ENCODE measurements at places on chromosomes 1 and 21.

GRCh38 chr21:17858747-17859146, 39.6 kb upstream of the C21orf91 start:
- DNase-seq = no peak

GRCh38 chr1:186736971-186737685, 56.9 kb upstream of the PTGS2 start:
- DNase-seq = no peak

DNA sequence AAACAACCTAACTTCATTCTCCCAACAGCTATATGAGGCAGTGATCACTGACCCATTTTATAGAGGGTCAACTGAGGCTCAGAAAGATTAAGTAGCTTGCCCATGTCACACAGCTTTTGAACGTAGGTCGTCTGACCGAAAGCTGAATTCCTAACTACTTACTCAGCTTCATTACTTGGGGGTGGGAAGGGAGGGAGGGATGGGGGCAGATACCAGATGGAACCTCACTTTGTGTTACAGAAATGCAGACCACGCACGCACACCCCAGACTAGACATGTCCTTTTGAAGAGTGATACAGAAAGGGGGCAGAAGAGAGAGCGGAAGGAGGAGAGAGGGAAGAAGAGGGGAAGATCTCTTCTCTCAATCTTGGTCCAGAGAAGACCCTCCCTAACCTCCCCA, 2.3 kb downstream of the ADGRB2 start:
- DNase-seq = no peak

DNA sequence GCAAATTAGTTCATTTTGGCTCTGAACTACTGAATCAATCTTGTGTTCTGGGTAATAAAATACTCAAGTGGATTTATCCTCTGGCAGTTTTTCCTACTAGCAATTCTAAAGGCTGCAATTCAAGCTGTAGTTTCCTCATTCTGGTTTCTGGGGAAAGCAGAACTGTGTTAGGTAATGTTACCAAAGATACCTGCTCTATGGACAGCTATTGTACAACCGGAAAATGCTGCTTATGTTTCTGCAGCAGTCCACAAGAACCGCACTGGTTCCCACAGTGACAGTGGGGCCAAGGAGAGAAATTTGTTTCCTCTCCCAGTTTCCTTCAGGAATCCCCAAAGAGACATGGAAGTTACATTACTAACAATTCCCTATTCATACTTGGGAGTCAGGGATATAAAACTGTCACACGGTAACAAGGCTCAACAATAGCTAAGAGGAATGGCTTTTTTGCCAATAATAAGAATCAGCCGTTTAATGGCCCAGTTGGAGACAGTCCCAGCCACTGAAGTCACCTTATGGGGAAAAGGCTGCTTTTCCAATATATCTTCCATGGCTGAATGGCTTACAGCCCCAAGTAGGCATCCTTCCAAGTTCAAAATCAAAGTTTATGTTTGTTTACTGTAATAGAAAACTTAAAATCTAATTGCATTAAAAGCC, 52.6 kb downstream of the PCNX2 start:
- DNase-seq = no peak

DNA sequence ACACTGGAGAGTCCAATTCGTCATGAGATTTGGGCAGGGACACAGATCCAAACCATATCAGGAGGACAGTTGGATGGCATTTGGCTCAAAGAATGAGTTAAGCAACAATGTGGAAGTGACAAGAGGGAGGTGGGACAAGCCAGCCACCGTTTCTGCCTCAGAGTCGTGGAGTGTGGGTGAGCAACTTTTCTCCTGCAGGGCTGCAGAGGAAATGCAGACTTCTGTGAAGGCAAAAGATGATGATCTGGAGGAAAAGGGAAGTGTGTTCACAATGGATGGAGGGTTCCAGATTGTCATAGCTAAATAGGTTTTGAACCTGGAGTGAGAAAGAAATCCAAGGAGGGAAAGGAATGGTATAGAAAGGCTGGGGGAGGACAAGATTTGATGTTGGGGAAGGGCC, 16.4 kb upstream of the KANK4 start:
- DNase-seq = no peak

GRCh38 chr21:15054089-15054488, 10.7 kb downstream of the NRIP1 start:
- DNase-seq = no peak

DNA sequence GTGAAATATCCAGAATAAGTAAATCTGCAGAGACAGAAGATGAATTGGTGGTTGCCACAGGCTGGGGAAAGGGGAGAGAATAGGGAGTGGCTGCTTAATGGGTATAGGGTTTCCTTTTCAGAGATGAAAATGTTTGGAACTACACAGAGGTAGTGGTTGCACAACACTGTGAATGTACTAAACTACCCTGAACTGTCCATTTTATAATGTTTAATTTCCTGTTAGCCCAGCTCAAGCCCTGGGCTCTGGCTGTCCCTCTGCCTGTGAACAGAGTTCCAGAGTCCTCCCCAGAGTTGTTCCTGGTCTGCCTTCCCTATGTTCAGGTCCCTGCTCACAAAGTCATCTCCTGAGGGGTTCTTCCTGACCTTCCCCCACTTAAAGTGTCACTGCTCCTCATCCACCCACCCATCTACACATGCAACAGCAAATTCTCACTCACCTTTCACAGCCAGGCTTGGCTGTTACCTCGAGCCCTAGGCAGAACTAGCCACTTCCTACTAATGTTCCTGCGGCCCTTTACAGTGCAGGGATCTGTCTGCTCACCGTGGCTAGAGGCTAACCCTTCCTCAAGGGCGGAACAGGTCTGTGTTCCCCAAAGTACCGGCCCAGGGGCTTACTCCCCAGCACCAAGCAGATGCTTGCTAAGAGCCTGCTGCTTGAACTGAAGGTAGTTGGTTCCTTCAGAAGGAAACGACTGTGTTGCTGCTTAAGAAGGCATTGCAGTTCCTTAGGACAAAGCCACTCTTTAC, 22.4 kb downstream of the DHCR24 start:
- DNase-seq = no peak

DNA sequence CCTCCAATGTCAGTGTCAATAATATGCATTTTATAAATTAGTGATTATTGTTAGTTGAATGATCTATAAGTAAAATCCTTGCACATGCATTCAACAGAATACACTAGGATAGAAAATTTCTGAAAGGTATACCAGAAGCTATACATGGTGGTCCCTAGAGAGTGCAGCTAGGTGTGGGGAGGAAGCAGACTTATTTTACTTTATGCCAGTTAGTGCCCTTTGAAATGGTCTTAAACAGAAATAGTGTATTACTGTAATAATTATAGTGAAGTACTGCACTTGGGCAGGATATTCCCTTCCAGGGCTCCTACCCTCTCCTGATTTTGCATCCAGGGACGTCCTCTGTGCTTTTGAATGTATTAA, 23.2 kb upstream of the WDR26 start:
- DNase-seq = no peak

DNA sequence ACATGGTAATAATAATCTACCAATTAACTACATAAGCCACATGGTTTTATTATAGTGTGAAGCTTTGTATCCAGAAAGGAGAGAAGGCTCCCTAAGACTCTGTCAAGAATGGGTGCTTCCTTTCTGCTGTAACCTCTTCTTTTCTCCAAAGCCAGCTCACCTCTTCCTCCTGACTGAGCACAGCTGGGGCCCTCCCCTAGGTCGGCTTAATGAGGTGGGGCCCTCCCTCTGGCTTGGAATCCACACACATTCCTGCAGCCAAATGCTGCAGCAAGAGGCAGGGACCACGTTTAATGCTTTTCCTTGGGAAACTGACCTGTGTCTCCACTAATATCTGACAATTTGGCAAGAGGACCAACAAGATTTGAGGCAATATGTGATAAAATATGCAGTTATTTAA, 94.8 kb downstream of the DSCAM start:
- no peak for DNase-seq
